Esophagus squamous epithelium (tissue), 5 donors: ENCODE measurements at places on chromosomes 7 and 10.

DNA sequence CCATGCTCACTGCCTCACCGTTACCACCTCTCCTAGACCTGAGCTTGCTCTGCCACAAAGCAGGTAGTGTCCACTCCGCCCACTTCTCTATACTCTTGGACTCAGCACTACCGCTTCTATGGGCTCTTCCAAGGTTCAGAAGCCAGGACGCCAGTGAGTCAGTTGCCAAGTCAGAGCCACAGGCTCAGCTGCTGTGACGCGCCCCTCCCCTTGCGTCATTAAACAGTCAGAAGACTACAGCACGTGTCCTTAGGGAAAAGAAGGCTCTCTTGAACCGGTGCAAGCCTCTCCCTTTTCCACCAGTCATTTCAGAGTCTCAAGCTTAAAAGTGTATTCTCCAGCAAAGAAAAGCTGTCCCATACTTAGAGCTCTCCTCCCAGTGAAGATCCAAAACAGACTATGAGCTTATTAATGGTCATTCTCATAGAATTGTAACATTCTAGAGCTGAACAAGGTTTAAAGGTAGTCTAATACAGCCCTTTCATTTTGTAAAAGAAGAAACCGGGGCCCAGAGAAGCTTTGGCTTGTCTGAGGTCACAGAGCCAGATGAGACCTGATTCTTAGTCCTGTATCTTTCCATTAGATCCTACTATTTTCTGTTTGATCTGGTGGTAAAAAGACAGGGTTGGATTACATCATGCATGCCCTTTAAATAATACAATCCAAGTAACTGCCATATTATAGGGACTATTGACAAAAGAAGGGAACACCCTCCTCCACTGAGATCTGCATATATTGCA, 40.9 kb upstream of the MET start:
- DNase-seq: no peak

DNA sequence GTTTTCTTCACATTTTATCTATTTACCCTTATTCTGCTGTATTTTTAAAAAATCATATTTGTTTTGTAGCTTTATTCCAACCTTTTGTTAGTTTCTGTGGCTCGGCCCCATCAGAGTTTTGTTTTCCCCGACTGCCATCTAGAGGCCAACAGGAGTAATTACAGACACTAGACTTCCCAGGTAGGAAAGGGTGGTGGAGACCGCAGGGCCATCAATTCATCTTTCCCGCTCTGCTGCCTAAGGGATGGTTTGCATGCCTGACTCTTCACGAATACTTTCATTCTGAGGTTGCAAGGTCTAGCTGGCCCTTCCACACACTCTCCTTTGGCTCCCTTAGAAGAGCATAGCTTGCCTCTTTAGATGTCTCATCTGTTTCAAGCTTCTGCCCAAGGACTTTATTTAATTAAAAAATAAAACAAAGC, 38.3 kb downstream of the LYZL2 start:
- DNase-seq: no peak

DNA sequence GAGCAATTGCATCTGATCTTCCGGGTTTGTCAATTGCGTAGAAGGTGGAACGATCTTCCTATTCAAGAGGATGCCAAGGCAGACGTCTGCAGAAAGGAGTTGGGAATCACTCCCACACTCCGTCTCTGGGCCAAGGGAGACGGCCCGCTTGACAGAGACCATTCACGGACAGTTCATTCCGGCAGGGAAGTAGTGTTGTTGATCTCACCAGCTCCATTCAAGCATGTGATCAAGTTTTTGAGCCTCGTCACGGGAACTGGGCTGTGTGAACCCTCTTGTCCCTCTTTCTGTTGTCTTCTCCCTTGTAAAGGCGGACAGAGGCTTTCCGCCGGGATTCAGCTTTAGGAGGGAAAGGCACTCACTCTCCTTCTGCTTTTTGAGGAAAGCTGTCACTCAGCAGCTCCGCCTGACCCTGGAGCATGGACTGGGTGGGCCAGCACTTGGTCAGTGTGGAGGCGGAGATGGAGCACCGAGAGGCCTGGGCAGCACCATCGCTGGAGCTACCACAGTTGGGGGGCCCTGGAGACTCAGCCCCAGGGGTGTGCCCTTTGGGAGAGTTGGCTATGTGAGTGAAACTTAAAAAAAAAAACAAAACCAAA, 44.9 kb downstream of the SPDYE5 start:
- no peak for DNase-seq

DNA sequence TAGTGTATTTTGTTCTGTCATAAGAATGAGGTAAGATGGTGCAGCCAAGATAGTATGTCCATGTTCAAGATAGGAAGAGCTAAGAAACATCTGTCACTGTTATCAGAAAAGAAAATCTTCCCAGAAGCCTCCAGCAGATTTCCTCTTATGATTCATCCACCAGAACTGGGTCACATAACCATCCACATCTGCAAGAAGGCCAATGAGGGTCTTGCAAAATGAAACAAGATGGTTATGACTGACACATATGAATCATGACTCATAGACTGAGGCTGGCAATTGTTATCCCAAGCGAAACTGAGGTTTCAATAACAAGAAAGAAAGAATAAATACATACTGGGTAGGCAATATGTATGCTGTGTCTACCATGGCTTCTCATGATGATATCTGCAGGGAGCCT, 30.3 kb downstream of the CCNJ start:
- no peak for DNase-seq
